ENCODE measurements at places on chromosomes 6 and 20. TPM values are rescaled to one million over a fixed set of nuclear protein-coding genes. Genes with fewer than 3 reads are reported as not detected.
A peak's percentile ranks its signal among the peaks of the same experiment; 100 is the strongest.

The KIAA1755 gene
- 3.6 TPM for total RNA-seq

The ANKEF1 gene
- total RNA-seq, result 4.8 TPM

The DDX43 gene
- not detected for total RNA-seq

DNA sequence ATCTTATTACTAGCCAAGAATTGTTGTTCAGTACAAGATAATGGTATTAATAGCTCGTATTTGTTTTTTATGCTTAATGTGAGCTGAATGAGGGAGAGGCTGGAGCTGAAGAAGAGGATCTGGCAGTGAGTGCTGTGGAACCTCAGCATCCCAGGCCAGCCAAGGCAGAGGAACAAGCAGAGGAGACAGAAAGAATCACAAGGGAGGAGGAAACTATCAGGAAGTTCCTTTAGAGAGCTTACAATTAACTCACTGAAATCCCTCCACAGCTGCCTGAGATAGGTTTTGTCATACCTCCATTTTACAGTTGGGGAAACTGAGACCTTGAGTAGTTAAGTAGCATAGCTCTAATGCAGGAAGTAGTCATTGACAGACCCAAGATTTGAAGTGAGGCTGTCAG lies 39.9 kb upstream of the TULP4 start:
- no peak for DNase-seq

DNA sequence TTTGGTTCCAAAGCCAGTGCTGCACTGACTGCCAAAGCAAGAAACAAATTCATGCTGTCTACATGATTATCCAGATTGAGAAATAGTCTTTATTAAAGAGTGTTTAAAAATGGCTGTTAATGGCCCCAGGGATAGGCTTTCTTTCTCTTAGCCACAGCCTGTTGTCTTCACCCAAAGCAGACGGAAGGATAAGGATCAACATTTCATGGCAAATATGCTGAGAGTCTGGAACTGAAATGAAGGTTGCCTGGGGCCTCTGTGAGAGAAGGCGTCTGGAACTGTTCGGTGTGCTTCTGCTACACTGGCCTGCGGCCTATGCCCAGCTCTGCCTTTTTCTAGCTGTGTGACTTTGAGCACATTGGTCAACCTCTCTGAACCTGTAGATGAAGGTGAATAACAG lies 373.0 kb upstream of the ZFP64 start:
- no peak for DNase-seq

DNA sequence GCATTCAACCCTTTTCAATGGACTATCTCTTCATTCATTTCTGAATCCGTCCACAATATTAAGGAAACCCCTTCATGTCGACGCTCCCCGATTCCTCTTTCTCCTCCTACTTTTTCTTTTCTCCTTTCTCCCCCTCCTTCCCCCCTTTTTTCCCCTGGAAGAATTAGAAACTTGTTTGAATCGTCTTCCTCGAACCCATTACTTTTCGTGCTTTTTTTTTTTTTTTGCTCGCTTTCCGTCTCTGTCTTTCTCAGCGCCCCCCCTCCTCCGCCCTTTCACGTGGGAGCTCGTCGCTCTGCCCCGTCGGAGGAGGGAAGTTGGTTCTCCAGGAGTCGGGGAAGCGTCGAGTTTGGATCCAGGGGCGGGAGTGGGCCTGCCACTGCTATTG lies 2.3 kb upstream of the NKX2-2 start:
- no peak for DNase-seq

GRCh38 chr6:81683912-81684311 lies 68.6 kb downstream of the TENT5A start:
- no peak for DNase-seq

GRCh38 chr20:17431621-17432364 lies 99.4 kb downstream of the BFSP1 start:
- DNase-seq, result peak; percentile 77

GRCh38 chr6:11350294-11350693 lies 117.8 kb upstream of the NEDD9 start:
- DNase-seq, result no peak

DNA sequence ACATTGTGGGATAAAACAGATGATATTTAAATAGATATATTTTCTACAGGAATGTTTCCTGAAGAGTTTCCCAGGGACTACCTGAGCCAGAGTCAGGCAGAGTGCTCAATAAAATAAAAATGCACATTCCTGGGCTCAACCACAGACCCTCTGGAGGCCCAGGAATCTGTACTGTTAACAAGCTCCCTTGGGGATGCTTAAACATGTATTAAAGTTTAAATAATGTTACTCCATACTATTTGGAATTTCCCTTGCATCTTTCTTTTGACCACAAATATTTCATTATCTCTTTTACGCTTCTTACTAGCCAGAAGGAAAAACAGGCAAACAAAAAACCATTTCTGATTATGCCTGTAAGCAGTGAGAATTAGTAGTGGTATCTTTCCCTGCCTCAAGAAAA lies 42.3 kb downstream of the GPR63 start:
- no peak for DNase-seq

- no peak for DNase-seq
These were observed 45.2 kb downstream of the HLA-G start for GRCh38 chr6:29872791-29873190.

DNA sequence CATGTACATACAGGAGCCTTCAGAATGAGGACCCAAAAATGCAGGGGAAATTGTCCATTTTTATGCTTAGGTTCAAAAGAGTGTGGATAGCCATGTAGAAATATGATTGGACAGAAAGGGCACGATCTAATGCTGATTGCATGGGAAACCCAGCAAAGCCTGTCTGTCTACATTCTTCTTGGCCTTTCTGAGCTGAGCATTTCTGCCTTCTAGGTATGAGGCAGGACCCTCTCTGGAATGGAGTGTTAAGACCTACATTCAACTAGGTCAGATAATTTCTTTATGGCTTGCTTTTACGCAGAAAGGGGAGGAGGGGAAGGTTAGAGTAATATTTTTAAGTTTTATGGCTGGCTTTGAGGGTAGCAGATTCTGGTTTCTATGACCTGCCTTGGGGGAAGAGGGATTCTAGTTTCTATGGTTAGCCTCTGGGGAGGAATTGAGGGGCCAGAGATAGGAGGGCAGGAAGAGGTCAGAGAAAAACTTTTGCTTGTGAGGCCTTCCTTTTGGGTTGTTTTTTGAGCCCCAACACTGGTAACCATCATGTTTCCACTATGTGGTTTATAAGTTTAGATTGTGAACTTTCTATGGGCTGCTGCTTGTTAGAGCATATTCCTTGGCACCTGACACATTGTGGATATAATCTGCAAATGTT lies 63.5 kb downstream of the LYRM2 start:
- DNase-seq, result no peak

GRCh38 chr6:77089776-77090175 lies 373.5 kb downstream of the HTR1B start:
- no peak for DNase-seq

GRCh38 chr20:39188266-39188765 lies 226.2 kb downstream of the DHX35 start:
- no peak for DNase-seq

All from mesothelial cell of epicardium (in vitro differentiated cells).